ENCODE measurements at places on chromosomes 5 and 9.

DNA sequence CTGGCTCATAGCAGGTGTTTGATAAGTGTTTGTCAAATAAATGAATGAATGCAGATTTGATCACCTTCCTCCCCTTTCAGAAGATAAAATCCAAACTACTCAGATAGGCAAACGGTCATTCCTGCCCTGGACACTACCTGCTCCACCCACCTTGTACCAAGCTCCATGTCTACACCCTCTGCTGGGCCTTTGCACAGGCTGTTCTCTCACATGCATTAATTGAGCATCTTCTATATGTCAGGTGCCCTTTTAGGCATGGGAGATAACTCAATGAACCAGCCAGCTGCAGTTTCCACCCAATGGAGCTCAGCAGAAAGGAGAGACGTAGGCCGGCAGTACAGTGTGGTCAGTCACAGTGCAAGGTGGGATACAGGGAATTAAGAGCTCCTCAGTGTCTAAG lies 102.3 kb upstream of the CPEB4 start:
- DNase-seq: no peak

DNA sequence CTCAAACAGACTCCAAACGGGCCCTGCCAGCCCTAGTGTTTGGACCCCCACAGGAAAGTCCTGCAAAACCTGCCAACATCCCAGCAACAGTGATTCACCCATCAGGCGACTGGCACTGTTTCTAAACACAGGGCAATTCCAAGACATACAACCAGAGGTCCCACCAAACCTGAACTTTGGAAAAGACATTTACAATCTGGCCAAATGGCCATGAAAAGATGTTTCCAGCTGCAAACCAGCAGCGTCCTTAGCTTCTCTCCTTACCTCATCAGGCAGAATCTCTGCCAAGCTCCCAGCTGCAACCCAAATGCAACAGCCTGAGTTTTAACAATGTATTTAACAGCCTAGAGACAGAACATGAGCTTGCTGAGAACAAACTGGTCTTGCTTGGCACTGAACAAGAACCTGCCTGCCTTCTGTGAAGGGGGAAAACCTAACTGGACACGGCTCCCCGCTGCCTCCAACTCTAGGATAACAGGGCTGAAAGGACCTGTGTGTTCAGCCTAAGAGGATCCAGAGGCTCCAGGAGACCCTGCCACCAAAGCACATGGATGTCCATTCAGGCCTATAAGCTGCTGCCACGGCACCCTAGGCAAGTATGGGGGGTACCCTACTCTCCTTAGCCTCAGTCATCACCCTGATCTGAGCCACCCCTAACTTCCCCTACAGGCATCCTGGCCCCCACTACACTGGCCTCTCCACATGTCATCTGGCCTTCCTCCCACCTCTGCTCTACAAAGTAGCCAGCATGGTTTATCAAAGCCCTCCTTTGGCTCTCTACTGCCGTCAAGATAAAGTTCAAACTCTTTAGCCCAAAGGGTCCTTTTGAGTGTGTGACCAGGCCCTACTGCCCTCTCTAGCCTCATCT lies 5.6 kb downstream of the P4HA2 start:
- no peak for DNase-seq

DNA sequence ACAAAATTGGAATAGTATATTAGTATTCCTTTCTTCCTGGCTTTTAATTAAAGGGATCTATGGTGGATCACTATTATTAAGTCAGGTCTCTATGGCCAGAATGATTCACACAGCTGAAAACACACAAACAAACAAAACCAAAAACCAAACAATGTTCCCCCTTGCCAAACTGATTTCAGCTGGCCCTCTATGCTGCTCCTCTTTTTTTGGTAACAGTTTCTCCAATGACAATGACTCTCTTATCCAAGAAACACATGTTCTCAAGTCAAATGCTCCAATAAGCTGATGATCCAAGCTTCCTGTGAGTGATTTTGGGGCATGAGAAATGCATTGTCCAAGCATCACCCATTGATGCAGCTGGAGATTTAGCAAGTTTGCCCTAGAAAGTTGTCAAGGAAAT lies 193.4 kb upstream of the TUT7 start:
- DNase-seq: no peak

DNA sequence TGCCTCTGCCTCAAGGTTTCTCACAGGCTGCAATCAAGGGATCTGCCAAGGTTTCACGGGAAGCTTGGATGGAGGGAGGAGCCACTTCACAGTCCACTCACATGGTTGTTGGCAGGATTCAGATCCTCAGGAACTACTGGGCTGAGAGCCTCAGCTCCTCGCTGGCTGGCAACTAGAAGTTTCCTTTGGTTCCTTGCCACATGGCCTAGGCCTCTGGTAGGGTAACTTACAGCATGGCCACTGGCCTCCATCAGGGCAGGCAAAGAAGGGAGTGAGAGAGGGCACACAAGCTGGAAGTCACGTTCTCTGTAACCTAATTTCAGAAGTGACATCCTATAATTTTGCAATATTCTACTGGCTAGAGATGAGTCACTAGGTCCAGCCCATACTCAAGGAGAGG lies 32.2 kb downstream of the SPOCK1 start:
- DNase-seq: no peak

DNA sequence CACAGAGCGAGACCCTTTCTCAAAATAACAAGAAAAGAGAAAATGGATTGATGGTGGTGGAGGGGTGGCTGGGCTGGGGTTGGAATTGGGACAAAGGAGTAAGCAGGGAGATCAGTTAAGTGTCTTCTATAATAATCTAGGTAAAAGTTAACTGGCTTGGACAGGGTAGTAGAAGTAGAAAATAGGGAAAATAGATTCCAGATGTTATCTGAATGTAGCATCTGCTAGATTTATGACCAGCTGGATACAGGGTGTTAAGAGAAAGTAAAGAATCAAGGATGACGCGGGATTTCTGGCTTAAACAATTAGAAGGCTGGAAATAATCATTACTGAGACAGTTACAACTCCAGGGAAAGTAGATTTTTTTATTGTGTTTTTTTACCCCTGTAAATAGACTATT lies 13.0 kb downstream of the PPP6C start:
- no peak for DNase-seq

GRCh38 chr5:96876292-96876850 lies at the start of gene ERAP2:
Gene ERAP2, plus strand, starts transcription at chr5:96876500. Its CDS starts 3,186 bp downstream, at chr5:96879686.
- no peak for DNase-seq

- DNase-seq: no peak
These were observed 19.9 kb upstream of the PLPP1 start for GRCh38 chr5:55554585-55555202.

GRCh38 chr5:142758062-142758795 lies 11.9 kb upstream of the ARHGAP26 start:
- no peak for DNase-seq

GRCh38 chr5:95244479-95244878 lies 40.4 kb downstream of the MCTP1 start:
- DNase-seq: no peak

DNA sequence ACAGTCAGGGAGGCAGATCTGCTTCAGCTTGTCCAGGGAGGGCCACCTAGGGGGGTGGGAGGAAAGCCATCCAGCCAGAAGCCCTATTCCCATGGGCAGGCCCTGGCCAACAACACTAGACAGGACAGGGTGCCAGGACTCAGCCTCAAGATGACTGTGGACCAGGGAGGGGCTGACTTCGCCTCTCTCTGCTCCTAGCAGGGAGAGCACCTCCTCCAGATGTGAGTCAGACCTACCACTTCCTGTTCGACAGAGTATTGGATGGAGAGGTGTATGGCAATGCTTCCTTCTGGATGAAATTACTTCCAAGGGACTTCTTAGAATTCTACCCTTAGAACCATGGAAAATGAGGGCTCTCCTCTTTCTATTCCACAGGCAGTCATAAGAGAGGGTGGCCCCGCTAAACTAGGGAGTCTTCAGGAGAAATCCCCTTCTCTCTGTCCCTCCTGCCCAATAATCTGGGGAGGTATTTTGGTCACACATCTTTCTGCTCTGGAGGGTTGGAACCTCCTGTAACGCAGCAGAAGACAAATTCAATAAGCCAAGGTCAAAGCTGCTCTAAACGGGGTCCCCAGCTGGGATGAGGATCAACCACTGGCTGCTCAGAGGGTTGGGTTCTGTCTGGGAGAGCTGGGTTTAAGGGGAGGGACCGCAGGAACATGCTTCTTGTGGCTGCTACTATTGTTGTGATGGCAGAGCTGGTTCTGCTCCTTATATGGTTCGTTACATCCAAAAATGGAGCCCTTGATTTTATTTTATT lies 23.2 kb upstream of the RCL1 start:
- no peak for DNase-seq

GRCh38 chr9:95095641-95096355 lies 221.7 kb downstream of the FANCC start:
- DNase-seq: no peak

GRCh38 chr9:114291886-114292590 lies 30.9 kb upstream of the ORM1 start:
- no peak for DNase-seq

DNA sequence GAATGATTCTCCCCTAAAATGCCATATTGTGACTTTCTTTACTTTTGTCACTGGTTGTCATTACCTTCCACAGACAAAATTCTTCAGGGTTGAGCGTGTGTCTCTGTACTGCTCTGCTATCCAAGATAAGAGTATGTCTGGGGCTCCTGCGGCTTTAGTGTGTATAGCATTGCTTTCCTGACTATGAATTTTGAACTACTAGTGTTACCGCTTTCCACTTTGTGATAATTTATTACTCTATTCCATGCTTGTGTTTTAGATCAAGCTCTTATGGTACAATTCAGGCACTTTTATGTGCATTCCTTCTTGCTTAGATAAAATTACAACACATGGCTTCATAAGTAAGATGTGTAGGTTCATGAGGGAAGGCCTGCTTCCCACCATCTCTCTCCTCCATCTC lies 51.5 kb upstream of the MEF2C start:
- DNase-seq: no peak

GRCh38 chr9:127698985-127699670 lies 7.7 kb upstream of the CFAP157 start:
- DNase-seq: peak; percentile 86

DNA sequence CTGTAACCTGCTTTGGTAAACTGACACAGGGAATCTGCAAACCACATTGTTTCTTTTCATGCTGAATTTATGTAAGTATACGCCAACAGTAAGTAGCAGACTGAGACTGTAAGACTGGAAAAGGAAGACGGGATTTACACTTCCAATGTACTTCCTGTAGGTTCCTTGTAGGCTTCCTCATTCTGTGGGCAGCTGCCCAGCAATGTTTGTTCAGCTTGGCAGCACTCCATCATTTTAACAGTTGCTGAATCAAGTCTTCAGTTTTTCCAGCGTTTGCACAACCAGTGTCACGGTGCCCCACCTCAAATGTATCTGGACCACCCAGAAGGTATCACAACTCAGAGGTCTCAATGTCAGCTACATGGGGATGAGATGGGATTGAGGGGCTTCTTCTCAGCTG lies 232.6 kb downstream of the PRDM9 start:
- no peak for DNase-seq

GRCh38 chr5:56677690-56678305 lies 137.6 kb upstream of the MAP3K1 start:
- DNase-seq: no peak

GRCh38 chr9:15138357-15138686 lies 168.7 kb downstream of the TTC39B start:
- no peak for DNase-seq

GRCh38 chr5:53603009-53603687 lies 42.7 kb downstream of the NDUFS4 start:
- DNase-seq: no peak

DNA sequence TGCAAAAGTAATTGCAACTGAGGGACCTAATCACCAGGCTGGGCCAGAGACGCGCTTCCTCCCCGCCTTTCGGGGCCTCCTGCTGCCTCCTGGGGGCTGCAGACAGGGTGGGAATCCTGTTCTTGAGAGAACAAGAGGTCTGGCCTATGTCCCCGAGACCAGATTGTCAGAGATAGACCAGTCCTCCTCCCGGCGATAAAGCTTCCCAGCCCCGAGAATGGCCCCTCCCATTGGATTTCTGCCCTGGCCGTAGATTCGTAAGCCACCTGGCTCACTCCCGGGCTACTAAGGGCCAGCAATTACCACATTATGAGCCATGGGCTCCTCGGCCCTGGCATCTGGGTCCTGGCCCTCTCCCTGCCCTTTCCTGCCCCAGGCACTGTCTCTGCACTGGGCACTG lies 70.4 kb downstream of the HRH2 start:
- DNase-seq: no peak

- DNase-seq: no peak
These were observed 1.1 kb upstream of the ELL2 start for GRCh38 chr5:95962785-95963184.

- DNase-seq: no peak
These were observed 69.3 kb downstream of the DENND1A start for GRCh38 chr9:123860603-123861002.

- DNase-seq: no peak
These were observed 7.3 kb downstream of the GPBP1 start for GRCh38 chr5:57181154-57181553.

DNA sequence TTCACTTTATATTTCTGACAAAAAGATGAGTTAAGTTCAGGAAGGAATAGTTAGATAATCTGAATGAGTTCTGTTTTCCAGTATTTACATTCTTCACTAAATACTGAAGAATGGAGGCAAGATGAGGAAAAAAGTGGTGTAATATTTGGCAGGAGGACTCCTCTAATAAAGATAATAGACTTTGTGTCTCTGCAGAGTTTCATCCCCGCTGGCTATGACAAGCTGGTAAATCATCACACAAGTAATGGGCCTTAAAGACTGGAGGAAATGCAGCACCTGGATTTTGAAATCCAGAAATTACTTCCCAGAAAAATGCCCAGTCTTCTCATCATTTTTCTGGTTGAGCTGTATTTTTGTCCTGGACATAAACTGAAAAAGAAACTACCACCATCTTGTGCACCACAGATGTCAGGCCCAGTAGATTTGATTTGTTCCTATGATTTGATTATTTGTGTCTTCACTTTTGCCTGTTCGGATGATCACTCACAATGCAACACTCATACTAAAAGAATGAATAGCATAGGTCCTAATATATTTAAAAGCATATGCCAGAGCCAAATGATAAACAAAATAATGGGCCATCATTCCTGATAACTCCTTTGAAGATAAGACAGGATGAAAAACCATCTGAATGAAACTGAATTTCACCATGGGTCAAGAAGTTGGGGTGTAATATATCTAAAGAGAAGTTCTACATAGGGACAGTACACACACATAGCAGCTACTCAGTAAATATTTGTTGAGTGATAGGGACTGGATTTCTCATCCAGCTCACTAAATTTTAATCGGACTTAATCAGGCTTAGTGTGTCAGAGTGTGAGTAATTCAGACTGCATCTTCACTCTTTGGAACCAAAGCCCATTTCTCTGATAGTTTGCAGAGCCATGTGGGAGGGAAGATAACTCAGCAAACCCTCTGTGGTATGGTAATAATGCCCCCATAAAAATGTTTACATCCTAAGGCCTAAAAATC lies 200.5 kb downstream of the HINT1 start:
- no peak for DNase-seq

Data from stimulated activated CD4-positive, alpha-beta T cell treated with anti-CD3 and anti-CD28 coated beads, TNF-alpha, amount 100 ng/mL, for 24 hours (primary cell).